Kidney glomerular epithelial cell (primary cell): ENCODE measurements at places on chromosomes 12 and 14.

DNA sequence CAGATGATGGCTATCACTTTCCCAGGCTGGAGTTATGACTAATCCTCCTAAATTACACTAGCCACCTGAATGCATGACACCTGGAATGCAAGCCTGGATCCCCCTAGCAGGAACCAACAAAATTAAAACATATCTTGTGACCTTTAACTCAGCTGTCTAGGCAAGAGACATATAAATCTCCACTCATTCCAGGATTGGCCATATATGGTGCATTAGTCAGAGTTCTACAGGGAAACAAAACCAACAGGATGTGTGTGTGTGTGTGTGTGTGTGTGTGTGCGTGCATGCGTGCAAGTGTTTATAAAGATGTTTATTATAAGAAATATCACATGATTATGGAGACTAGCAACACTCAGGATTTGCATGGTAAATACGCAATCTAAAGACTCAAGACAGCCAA is 212.8 kb downstream of the KIF21A start:
- peak; percentile 46 for DNase-seq

GRCh38 chr12:124168016-124168786 is 126.7 kb upstream of the RFLNA start:
- DNase-seq: no peak

GRCh38 chr12:127680516-127680915 is 586.5 kb upstream of the TMEM132C start:
- DNase-seq: no peak

- DNase-seq: no peak
Measured at GRCh38 chr12:17169726-17170471, 563.9 kb upstream of the LMO3 start.

GRCh38 chr12:2580821-2581220 is 213.9 kb upstream of the FKBP4 start:
- DNase-seq: no peak

DNA sequence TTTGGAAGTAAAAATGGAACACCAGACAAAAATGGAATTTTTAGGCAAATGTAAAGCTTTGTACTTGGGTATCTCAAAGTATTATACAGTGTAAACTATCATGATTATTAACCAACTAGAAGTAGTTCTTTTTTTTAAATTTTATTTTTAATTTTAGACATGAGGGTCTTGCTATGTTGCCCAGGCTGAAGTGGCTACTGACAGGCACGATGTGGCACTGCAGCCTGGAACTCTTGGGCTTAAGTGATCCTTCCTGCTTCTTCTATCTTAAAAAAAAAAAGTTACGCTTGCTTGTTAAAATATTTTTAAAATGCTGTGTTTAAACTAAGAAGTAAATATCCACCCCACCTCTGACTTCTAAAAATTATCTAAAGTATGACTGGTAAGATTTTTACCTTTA is 1.9 kb upstream of the FUT8 start:
- no peak for DNase-seq

DNA sequence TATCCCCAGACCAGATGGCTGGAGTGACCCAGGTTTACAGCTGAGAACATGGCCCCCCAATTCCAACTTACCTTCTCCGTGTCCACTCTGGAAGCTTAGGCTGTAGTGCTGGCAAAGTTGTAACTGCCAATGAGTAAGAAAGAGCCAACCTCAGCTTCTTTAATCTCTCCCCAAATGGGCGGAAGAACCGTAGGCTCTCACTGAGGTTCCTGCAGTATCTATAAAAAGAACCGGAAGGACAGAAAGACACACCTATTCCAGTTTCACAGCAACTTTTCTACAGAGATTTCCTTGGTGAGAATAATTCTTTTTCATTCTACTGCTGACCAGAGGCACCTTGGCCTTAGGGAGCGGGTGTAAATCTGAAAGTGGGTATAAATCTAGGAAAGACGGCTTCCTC is at the start of gene GPRC5D:
TSS of gene GPRC5D (minus strand) at position 135 of the 400 bp plus-strand sequence. CDS start 1,786 bp downstream, outside the sequence.
- DNase-seq: no peak

DNA sequence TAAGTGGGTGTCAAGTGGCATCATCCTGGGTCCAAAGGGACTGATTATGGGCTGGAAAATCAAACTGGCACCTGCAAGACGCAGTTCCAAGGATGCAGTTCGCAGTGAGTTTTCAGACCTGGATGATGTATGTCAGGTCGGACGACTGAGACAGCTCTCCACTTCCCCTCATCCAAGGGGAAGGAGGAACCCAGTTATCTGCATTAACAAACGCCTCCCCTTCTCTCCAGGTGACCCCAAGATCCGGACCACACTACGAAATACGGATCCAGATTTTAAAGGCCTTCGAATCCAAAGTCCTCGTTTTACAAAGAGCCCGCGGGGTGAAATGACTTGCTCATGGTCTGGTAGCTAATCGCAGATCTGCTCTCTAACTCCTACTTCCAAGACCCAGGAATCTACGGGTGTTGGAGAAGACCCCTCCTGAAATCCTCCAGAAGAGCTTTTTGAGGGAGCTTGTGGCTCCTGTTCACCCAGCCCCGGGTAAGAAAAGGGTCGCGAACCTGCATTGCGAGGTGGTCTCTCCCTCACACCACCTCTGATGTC is 460 bp upstream of the SYNE2 start:
- DNase-seq: no peak
